ENCODE measurements at places on chromosomes 2 and 18.

- DNase-seq, result no peak
These were observed 498.7 kb downstream of the BCL11A start for GRCh38 chr2:60054571-60055340.

DNA sequence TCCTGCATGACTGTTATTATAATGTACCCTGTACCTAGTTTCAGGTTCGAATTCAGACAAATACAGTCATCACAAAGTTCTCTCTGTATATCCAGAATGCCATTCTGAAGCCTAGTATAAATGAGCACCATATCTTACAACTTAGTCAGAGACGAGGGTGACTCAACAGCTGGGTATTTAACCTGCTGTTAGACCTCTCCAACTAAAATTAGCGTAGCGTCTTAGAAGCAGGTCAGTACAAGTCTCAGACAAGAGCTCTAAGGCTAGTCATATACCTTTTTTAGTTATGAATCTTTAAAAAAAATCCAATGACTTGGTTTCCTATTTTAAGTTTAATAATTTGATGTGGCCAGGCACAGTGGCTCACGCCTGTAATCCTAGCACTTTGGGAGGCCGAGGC lies 74.1 kb downstream of the CABYR start:
- DNase-seq, result no peak

- no peak for DNase-seq
These were observed 41.0 kb downstream of the KIDINS220 start for GRCh38 chr2:8796315-8796848.

DNA sequence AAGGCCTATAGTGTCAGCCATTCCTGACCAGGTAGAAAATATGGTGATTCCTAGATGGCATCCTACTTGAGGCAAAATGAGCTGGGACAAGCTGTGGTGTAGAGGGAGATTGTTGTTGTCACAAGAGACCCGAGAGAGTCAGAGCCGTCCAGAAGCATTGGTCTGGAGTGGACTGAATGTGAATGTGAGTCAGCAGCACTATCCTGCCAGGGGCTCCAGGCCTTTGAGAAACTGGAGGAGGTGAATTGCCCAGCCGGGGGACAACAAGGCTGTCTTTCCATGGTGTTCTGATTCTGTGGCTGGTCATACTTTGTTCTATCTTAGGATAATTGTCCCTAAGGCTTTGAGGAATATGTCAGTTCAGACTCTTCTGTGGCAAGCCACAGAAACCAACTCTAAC lies 29.4 kb upstream of the EIF2AK3 start:
- DNase-seq, result no peak

DNA sequence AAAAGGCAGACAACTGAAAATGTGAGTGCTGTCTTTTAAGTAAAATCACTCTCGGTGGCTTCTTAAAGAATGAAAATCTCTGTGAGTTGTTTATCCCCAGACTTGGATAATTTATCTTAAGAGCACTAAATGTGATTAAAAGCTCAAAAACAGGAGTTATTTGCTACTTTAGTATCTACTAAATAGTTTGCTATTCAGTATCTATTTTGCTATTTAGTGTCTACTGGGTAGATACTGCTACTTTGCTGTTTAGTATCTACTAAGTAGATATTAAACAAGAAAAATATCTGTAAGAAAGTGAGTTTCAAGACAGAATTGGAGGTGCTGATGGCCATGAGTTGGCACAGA lies 1.4 kb upstream of the KCNG3 start:
- no peak for DNase-seq

GRCh38 chr2:181077128-181077709 lies 96.8 kb downstream of the UBE2E3 start:
- no peak for DNase-seq

- DNase-seq, result peak; percentile 65
These were observed 106.9 kb downstream of the FBXO15 start for GRCh38 chr18:74040459-74041332.

Measured in activated naive CD8-positive, alpha-beta T cell treated with anti-CD3 and anti-CD28 coated beads, Interleukin-2, amount 10 ng/mL, durations not matched to agents 7 days and 5 days (primary cell).